ENCODE measurements at places on chromosomes 12 and 14.
A peak's percentile ranks its signal among the peaks of the same experiment; 100 is the strongest.

GRCh38 chr12:76860256-76860655, 18.6 kb downstream of the CSRP2 start:
- DNase-seq: no peak

DNA sequence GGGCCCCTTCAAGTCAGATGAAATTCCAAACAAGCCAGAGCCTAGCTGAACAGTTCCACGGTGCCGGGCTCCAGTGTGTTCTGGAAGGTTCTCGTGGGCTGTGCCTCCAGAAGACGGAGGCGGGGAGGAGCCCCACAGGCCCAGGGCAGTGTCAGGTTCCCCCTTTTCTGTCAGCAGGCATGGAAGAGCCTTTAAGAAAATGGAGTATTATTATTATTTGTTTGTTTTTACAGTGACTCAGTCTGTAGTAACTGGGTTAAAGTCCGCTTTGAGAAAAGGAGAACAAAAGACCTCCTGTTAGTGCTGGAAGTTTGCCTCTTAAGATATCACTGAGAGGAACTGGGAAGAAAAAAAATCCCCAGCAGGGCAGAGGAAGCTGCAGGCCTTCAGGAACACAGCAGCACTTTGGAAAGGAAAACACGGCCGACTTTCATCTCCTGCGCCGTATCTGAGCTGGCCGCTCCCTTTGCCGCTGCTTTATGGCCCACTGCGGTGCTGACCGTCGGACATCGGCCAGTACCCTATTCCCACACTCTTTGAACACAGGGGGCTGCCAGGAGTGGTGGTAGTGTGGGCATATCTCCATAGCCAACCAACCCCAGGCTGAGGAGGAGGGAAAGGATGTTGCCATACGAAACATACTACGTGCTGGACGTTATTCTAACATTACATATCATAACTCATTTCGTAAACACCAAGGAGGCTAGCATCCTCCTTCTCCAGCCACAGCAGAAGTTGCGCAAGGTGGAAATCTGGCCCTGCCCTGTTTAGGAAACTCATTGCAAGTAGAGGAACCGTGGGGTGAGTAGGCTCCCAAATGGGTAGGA, 194.0 kb downstream of the ZFP36L1 start:
- no peak for DNase-seq

DNA sequence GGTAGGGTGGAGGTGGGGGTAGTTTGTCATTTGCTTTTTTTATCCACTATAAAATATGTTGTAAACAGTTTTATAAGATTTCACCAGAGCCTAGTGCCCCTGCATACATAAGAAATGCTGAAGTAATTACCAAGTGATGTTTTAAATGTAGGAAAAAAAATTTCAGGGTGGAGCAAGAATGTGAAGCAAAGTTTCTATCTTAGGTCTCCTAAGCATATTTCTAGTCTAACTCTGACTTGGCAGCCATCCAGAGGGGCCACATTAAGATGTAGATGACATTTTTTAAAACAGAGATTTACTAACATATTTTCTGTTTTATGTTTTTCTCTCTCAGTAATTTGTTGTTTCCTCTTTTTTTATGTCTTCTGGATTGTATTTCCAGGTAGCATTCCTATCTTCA, 15.8 kb upstream of the KRAS start:
- no peak for DNase-seq

DNA sequence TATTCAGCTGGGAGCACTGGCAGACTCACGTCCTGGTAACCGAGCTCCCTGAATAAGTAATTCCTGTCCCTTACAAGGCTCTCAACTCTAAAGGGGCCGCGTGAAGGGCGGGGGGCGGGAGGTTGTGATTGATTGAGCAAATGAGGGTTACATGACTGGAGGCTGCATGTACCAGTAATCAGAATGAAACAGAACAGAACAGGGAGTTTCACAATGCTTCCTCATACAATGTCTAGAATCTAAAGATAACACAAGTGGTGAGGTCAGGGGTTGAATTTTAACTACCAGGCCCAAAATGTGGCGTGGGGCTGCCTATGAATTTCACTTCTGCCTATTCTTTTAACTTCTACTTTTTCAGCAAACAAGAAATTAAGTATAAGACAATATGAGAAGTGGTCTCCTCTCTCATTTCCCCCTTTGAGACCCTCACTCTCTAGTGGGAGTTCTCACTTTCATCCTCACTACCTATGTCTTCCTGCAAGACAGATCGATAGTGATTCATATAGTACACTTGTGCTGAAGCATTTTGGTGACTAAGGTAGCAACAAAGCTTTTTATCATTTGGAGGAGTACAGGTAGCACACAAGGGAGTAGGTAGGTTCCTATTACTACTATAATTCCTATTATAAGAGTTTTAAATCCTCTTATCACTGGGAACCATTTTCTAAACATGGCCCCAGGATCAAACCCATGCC, 239.8 kb downstream of the KTN1 start:
- DNase-seq: no peak

DNA sequence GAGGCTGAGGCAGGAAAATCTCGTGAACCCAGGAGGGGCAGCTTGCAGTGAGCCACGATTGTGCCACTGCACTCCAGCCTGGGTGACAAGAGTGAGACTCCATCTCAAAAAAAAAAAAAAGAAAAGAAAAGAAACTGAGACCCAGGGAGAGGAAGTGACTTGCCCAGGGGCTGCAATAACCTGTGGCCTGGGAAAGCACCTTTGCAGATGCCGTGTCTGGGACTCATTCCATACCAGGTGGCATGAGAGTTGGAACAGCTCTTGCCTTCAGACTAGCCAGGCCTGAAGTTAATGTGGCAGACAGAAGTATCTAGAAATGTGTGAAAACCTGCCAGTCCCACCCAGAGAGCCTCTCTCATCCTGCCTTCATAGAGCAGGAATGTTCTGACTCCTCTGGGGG, 65.4 kb downstream of the PHETA1 start:
- no peak for DNase-seq

GRCh38 chr12:2633176-2633824, 161.5 kb upstream of the FKBP4 start:
- DNase-seq: no peak

DNA sequence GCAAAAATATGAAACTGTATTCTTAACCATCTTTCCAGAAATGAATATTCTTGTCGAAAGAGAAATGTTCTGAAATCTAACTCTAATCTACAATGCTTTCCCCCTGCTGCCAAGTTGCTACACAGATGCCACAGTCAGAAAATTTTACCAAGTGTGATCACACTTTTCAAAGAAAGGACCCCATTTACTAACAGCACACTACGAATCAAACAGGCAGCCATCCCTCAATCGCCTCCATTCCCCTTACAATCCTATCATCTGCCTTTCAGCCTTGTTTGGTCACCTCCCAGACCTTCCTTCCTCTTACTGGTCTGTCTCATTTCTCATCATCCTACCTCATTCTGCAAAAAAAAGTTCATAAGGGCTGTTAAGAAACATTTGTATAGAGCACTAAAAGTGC, 190.1 kb downstream of the MED13L start:
- no peak for DNase-seq

GRCh38 chr12:66387117-66387516, 84.8 kb downstream of the HELB start:
- no peak for DNase-seq

- no peak for DNase-seq
Observed at GRCh38 chr12:1530592-1531152, 63.7 kb downstream of the FBXL14 start.

DNA sequence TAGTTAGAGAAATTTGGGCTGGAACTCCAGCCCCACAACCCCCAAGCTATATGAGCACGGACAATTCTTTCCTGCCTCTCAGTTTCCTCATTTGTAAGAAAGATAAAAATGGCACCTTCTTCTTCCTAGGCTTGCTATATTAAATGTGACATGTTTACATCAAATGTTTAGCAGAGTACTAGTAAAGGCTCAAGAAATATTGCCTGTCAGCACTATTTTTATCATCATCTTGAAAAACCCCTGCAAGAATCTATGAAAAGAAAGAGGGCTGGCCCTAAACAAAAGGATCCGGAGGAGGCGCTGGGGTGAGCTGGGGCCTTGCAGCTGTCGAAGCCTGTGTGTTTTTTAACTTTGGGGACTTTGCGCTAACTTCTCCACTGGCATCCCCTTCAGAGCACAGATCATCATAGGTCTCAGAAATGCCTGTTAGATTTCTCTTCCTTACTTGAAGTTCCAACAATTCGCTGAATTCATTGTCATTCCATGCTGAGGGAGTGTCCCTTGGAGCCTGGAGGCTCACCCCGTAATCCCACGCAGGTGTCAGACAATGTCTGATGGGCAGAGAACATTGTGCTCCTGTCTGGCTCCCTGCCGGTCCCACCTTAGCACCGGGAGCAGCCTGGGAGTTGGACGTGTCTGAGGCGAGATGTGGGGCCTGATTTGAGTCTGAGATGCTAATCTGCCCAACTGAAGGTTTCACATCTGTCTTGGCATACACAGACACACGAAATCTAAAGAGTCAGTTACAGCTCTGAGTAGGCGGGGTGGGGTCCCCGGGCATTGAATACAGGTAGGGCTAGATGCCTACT, 206.8 kb downstream of the NUAK1 start:
- peak; percentile 36 for DNase-seq

DNA sequence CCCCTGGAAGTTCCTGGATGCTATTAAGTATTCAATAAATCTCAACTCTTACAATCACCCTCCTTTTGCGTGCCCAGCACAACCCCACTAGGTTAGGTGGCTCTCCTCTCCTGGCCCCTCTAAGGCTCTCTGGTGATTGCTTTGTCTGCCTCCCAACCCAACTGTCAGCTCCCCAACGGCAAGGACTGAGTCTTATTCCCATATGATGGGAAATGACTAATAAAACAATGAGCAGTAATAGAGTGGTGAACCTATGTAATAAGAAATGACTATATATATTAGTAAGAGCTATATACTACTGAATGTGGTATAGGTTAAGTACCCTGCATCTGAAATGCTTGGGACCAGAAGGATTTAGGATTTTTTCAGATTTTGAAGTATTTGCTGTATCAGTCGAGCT, 8.1 kb downstream of the APPL2 start:
- DNase-seq: peak; percentile 19

DNA sequence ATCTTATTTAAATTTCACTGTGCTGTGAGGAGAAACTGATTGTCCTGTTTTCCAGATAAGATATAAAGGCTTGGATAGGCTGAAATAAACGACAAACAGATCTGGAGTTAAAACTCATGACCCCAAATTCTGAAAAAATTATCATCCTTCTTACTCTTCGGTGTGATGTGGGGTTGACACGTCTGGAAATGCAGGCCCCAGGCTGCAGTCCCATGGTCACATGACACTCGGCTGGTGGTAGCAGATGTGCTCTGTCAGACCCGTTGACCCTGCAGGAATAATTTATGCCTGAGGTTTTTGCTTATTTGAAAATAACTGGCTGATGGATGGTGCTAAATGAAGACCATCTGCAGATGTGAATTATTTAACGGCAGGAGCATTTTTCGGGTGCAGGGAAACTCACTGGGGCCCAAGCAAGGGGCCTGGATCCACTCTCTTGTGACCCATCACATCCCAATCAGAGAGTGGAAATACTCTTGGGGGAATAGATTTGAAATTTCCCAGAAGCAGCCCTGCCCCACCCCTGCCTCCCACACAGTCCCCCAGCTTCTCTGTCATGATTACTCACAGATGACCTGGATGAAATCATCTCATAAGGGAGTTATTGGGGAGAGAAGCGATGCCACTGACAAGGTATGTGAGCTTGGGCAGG, 47.7 kb upstream of the CMKLR1 start:
- no peak for DNase-seq

- no peak for DNase-seq
Observed at GRCh38 chr12:122839907-122840554, 4.8 kb downstream of the HIP1R start.

DNA sequence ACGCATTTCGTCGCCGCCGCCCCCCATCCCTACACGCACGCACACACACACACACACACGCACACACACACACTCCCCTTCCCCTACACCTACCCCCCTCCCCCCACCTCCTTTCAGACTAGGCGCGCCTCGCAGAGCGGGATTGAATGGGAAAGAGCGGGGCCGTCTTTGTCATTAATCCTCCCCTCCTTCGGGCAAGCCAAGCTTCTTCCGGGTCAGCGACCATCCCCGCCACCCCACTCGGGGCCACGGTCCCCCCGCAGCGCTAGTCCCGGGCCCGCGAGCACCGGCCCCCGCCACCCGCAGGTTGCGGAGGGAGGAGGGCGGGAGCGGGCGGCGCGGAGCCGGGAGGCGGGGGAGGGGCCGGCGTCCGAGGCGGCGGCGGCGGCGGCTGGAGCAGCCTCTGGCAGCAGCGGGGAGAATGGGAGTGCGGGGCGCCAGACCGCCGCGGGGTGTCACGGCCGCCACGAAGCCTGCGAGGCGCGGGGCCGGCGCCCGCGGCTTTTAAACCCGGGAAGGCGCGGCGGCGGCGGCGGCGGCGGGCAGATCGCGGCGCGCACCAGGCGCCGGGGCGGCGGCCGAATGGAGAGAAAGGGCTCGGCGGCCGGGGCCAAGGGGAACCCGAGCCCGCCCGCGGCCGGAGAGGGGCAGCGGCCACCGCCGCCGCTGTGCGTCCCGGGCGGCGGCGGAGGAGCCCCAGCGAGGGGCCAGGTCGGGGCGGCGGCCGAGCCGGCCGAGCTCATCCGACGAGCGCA, at the start of gene TTC9:
Gene TTC9 (plus strand): TSS at position 369 of the 755 bp plus-strand sequence. CDS start 214 bp downstream, at position 583.
- no peak for DNase-seq

DNA sequence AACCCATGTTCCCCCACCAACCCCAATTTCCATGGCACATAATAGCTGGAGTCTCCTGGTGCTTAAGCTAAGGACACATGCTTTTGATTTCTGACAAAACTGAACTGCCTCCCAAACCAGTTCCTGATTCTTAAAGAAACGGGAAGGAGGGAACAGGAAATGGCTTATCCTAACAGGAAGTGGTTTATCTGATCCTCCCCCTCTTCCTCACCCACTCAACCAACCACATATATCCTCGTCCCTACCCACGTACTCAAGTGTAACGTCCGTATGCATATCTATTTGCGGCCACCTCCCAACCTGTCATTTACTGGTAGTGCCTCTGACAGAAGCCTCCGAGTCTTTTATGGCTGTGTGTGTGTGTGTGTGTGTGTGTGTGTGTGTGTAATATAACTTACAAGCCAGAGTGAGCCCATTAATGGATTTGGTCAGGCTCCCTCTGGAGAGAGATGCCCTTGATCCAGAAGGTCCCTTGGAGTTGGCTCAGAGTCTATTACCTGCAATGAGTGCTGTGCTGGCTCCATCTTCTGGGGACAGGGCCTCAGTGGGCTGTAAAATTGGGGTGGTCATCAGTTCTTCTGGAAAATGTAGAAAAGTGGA, 7.7 kb downstream of the DAZAP2 start:
- DNase-seq: no peak
